Suppressor macrophage (primary cell): ENCODE measurements at places on chromosomes 12 and 14.

DNA sequence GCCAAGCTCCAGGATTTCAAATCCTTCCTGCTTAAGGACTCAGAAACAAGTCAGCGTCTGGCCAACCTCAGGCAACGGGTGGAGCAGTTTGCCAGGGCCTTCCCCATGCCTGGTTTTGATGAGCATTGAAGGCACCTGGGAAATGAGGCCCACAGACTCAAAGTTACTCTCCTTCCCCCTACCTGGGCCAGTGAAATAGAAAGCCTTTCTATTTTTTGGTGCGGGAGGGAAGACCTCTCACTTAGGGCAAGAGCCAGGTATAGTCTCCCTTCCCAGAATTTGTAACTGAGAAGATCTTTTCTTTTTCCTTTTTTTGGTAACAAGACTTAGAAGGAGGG is 4.7 kb downstream of the SHMT2 start:
- DNase-seq: no peak

DNA sequence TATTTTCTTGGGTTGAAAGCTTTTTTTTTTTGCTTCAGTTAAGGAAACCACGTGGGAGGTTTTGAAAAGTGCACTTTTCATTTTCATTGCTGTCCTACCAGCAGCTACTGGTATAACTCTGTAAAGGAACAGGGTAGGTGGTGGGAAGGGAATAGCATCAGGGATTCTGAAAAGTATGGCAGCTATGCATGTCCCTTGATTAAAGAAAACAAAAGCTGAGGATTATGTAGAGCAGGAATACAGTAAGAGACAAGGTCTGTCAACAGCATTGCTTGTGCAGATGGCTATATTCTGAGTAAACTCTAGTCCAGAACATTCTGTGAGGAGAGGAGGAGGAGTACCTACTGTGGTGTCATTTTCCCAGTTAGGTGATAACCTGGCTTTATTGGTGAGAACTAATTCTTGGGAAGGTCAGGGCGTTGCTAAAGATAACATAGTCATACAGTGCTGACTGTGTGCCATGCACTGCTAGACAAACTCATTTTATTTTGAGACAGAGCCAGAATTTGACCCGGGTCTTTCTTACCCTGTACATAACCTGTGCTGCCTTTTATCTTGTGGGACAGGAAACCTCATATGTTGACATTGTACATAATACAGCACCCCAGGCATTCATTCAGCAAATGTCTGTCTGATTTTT is 80.3 kb upstream of the TRAF3 start:
- no peak for DNase-seq

GRCh38 chr12:82966001-82966559 is 279.4 kb downstream of the TMTC2 start:
- DNase-seq: peak; percentile 86

DNA sequence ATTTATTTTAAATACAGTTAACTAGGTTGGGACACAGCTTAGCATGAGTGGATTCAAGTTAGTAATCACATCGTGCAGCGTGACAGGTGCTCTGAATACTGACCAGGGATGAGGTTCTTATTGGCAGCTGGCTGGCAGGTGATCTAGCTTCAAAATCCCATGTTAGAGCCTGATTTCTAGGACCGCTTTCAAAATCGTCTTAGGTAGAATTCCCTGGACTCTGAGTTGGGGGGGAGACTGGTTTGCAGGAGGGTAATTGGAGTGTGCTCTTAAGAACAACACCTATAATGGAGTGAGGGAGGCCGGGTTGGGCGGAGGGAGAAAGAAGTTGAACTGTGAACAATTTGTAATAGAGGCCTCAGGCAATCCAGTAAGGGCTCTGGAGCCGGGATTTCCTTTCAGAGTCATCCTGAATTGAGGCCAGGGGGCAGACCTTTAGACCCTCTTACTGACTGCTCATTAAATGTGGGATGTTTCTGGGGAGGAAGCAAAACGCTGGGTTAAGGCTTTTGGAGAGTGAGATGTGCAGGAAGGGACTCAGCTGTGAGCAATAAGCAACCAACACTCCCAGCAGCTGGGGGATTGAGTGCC is 874 bp upstream of the YARS2 start:
- DNase-seq: no peak

- DNase-seq: no peak
Measured at GRCh38 chr12:33795536-33795935, 226.8 kb upstream of the ALG10 start.

- no peak for DNase-seq
Measured at GRCh38 chr12:113467142-113467501, 4.5 kb downstream of the LHX5 start.

- no peak for DNase-seq
Measured at GRCh38 chr12:5548152-5548943, 116.4 kb downstream of the NTF3 start.

DNA sequence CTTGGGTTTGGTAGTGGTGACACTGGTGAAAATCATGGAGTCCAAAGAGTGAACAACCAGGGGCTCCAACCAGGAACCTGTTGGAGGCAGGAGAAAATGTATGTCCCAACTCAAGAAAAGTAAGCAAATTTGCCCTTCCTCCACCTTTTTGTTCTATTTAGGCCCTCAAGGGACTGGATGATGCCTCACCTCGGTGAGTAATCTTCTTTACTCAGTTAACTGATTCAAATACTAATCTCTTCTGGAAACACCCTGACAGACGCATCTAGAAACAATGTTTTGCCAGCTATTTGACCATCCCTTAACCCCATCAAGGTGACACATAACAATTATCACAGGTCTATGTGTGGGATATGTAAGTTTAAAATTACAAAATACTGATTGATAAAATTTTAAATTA is 272.4 kb upstream of the FOXG1 start:
- DNase-seq: no peak

- DNase-seq: no peak
Measured at GRCh38 chr12:118292836-118293235, 79.9 kb downstream of the TAOK3 start.
